ENCODE measurements at places on chromosomes 1 and 21.

DNA sequence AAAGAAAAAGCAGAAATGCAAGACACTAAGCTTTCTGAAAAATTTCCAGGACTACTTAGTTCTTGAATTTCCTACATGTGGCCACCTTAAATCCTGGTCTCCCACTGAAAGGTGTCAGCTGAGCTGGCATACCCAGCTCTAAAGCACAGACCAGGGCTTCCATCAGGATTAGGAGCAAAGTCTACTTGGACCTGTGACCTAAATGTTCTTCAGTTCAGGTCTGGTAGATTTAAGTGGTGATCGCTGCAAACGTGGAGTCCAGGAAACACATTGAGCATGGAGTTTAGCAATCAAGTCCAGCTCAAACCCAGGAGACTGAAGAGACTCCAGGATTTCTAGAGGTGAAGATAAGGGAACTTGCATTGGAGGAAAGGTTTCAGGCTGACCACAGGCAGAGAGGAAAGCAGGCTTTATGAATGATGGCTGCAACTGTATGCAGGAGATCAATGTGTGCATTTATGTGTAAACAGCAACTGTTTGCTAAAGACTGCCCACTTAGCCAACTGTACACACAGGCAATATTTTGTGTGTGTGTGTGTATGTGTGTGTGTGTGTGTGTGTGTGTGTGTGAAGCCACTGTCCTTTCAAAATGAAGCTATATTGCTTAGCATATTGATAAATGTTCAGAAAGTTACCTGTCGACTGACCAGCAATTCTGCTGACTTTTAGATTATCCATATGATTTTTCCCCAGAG is 75.2 kb downstream of the LMX1A start:
- DNase-seq = no peak

DNA sequence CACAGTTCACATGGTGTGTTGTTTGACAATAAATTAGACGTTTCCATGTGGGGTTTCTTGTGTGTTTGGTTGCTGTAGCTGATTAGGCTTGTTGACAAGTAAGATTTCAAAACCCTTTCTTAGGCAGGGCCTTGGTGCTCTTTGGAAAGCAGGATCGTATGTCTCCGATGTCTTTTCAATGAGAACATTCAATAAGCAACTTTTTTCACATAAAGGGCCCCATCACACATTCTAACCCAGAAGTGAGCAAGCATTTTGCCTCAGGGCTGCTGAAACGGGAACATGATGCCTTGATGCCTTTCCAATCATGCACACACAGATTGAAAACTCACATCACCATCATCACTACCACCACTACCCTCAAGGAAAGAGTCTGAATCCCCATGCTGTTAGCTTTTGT is 33.1 kb downstream of the LPAR3 start:
- no peak for DNase-seq

DNA sequence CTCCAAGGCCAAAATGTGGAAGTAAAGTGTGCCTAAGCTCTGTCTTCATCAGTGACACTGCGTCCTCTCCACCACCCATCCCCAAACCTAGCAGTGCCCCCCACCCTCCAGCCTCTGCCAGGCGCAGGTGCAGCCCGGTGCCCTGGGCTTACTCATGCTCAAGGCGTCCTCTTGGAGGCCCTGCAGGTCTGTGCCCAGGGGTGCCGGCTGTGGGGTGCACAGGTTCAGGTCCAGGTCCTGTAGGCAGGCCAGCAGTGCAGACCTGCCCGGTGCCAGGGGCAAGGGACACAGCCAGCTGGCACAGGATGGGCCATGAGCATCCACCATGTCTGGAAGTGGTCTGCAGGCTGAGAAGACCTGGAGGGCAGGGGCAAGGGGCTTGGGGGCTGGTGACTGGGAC is 5.1 kb downstream of the ZNF683 start:
- DNase-seq = no peak

GRCh38 chr1:154747740-154748404 is 122.2 kb downstream of the KCNN3 start:
- DNase-seq = no peak
